ENCODE measurements at places on chromosomes 1 and 21. TPM values are rescaled to one million over a fixed set of nuclear protein-coding genes. Genes with fewer than 3 reads are reported as not detected.

- DNase-seq, result no peak
- H3K36me3 ChIP-seq, result no peaks in the 10 kb centered on the region
- no peaks in the 10 kb centered on the region for H3K4me1 ChIP-seq
- H3K27me3 ChIP-seq, result no peaks in the 10 kb centered on the region
Measured at GRCh38 chr1:168774241-168774640, 45.2 kb upstream of the DPT start.

DNA sequence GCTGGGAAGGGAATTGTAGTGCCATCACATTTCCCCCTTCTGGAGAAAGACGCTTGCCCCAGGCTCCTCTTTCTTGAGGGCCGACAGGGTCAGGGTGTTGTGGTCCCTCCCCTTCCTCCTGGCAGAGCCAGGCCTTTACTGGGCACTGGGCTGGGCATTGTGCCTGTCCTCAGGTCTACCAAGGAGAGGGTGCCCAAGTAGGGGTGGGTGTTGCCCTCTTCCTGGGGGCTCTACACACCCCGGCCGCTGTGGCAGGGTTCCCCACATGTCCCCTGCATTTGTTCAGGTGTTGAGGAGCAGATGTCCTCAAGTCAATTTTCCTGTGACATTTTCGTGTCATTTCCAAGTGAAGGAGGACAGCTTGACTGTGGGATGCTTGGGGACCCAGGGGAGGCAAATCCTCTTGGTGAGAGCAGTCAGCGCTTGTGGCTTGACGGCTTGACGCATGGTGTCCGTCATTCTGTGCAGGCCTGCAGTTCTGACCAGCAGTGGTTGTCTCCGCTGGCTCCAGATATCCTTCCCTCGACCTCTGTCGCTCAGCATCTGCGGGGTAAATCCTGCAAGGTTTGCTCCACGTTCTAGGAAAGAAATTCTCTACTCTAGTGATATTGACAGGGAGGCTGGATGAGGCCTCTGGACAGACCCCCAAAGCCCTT, 181.9 kb upstream of the VAMP3 start:
- no peak overlapping the region for H3K27ac ChIP-seq
- H3K27me3 ChIP-seq, result no peaks in the 10 kb centered on the region
- no peaks in the 10 kb centered on the region for H3K36me3 ChIP-seq

Gene SERTAD4
- 0.54 TPM for total RNA-seq

- no peak overlapping the region for H3K27ac ChIP-seq
- H3K4me1 ChIP-seq, result peaks cover 12% of the 10 kb centered on the region
- no peak overlapping the region for H3K4me3 ChIP-seq
- H3K36me3 ChIP-seq, result no peaks in the 10 kb centered on the region
- peak; percentile 13 for DNase-seq
Measured at GRCh38 chr21:32140151-32140550, 138.7 kb downstream of the MIS18A start.

GRCh38 chr1:222010306-222010705, 268.4 kb upstream of the DUSP10 start:
- H3K36me3 ChIP-seq, result no peaks in the 10 kb centered on the region
- DNase-seq, result no peak
- no peak overlapping the region for H3K27ac ChIP-seq
- no peaks in the 10 kb centered on the region for H3K4me1 ChIP-seq
- H3K4me3 ChIP-seq, result no peak overlapping the region
